ENCODE measurements at places on chromosomes 4 and X.

DNA sequence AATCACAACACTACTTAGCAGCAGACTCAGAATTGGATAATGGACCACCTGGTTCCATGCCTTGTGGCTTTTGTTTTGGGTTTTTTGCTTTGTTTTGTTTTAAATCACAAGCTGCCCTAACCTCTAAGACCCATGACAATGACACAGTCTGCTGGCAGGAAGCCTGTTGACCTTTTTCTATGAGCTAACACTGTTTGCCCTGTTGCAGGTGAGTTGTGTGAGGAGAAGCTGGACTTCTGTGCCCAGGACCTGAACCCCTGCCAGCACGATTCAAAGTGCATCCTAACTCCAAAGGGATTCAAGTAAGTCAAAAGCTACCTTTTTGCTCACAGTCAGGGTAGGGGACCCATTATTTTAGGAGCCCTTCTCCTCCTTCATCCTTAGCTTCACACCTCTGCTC is 110.8 kb upstream of the PACRGL start:
- no peak for DNase-seq

- no peak for DNase-seq
Observed at GRCh38 chr4:73865431-73866096, 3.6 kb upstream of the CXCL1 start.

DNA sequence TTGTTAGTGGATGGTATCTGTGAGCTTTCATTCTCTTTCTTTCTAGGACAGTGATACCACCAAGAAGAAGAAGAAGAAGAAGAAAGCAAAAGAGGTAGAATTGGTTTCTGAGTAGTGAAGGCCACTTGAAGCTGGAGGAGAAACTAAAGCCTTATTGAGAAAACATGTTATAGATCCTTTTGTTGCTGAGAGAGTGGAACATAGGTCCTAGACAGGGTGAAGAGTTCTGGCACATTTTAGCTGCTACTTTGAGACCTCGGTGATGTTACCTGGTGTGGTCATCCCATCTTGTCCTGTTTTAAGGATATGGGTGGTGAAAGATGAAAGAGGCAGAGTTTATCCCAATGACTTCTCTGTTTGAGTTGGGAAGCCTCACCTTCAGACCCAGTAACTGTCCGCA is 14.1 kb downstream of the DKC1 start:
- DNase-seq: no peak

DNA sequence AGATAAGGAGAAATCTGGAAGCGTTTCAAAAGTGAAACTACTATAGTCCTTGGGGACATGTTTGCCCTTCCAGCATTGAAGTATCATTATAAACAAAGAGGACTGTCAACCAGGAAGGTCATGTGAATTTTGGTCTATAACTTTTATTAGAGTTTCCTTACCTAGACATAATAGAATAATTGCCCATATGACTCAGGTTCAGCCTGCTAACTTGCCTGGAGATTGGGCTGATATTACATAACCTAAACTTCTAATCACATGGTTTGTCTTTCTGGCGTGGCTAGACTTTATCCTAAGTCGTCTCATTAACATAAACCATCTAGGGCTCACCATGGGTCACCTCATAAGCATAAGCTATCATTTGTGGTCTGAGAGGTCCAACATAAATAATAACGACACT is 775.9 kb downstream of the CENPC start:
- no peak for DNase-seq

GRCh38 chrX:66635360-66635759 is 3.5 kb downstream of the EDA2R start:
- DNase-seq: no peak

DNA sequence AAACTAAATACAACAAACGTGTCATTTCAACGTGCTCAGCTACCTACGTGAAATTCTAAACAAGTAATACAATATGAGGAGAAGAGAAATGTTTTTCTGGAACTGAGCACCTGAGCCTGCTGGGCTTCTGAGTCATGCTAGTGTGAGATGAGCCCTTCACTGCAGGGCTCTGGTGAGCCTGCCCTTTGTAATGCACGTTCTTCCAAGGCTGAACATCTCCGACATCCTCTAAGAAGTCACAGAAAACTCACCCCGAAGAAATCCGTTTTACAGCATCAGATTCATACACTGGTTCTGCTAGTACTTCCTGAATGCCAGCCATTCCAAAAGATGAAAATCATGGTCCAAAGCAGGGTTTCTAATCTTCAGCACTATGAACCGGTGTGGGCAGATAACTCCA is 157.1 kb downstream of the AMELX start:
- no peak for DNase-seq

DNA sequence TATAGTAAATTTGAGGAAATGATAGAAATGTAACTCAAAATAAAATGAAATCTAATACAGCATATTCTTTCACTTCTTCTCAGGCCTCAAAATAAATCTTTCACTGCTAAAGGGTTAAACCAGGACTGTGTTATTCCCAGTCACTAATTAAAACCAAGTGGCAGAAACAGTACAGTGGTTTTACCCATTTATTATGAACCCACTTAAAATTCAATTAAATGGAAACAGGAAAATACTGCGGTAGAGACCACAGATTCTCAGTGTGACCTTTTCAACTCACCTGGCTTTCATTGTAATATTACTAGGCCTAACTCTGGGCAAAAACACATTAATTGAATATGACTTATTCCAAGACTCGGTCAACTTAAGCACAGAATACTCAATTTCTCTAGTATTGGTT is 176.5 kb upstream of the DKK2 start:
- no peak for DNase-seq

DNA sequence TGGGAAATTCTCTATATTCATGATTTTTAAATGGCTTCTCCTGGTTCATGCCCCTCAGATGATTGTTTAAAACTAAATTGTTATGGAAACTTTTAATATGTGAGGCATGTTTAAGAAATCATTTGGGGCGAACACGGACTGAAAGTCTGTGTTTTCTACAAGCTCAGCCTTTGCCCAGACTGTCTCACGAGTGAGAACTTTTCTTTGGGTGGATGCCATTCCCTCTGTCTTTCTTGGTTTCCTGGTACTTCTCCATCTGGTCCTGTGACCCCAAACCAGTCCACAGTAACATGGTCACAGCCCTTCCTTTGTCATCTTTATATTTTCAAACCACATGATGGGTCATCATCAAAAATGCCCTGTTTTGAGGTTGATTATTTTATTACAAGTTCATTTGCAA is 186.6 kb upstream of the GNPDA2 start:
- DNase-seq: peak; percentile 38

GRCh38 chr4:187208651-187209050 is 485.0 kb upstream of the FAT1 start:
- DNase-seq: no peak

DNA sequence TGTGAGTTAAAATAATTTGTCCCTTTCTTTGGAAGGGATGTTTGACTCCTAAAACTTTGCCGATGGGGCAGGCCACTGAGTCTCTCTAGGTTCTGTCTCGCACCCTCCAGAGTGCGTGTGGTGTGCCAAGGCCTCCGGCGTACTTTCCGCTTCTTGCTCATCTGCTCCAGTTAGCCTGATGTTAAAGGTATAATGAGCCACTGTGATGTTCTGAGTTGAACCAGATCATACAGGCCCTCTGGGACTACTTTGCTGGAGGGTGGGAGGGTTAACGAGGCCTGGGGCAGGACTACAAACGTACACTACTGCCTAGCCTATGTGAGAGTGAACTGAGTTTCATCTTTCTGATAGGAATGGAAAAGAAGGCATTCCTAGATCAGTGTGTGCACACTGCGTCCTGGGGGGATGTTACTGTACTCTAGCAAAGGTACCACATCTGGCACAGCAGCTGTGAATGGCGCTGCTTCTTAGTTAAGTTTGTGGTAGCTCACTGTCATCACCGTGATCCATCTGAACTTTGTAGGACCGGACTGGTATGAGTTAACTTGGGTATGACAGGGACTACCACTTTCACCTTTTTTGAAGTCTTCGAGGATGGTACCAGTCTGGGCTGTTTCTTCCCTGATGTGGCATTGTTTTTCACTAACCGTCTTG is 60.2 kb downstream of the RGS12 start:
- DNase-seq: no peak

DNA sequence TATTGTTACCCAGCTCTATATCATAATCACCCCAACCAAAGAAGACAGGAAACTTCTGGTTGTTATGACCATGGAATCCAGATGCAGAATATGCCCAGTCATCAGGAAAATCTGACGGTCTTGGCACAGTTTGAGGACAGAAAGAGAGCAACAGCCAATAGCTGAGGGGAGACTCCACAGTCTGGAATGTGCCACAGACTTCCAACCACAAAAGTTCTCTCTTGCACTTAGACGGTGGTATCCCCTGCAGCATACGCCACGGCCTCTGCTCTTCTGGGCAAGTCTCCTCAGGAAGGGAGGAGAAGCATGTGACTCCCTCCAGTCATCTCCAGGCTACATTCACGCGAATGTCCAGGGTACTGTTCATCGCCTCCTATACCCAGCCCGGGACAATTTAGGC is 18.4 kb downstream of the ZNF827 start:
- no peak for DNase-seq

DNA sequence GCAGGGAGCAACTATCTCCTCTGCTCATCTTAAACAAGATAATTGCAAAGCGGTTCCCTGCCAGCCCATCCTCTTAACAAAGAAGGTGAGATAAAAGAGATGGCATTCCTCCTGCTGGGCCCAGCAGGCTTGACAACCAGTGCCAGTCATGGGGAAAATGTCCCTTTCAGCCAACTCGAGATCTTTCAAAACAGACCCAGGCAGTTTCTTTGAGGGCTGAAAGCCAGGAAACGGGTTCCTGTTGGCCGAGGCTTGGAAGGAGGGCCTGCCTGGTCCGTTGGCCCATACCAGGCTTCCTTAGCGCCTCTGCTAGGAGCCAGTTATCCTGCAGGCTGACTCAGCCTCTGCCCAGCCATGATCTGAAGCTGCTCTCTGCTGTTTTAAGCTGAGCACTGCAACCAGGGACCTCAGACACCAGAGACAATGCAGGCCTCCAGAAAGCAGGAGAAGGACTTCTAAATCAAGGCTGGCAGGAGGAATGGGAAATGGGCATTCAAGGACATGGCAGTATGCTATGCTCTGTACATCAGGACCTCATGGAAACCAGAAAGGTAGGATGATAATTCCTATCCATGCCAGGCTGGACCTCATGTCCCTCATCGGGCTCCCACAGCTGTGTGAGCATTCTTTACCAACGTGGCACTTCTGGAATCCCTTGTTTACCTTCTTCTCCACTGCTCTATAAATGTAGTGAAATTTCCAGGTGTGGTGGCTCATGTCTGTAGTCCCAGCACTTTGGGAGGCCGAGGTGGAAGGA is 42.4 kb upstream of the SLC2A9 start:
- peak; percentile 84 for DNase-seq

DNA sequence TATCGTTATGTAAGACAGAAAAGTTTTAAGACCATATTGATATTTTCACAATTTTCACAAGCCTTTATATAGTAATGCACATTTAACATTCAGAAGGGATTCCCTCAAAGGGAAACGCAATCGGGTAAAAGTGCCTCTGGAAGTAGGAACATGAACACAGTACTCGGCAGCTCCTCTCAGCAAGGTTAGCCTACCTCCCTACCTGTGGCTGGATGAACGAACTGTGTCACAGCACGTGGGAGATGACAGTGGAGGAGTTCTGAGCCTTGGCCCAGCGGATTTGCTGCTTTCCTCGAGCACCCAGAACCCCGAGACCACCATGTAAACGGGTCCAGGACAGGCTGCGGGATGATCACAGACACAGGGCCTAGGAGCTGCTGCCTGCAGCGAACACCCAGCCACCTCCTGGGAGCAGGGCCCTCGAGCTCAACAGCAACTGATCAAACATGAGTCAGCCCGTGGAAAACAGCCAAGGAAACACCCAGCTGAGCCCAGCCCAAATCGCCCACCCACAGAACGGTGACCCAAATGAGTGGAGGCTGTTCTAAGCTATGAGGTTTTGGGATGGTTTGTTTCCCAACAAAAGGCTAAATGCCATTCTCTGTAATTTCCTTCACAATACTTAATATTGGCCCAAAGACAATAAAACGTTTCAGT is 30.4 kb downstream of the FAT1 start:
- no peak for DNase-seq

GRCh38 chr4:17347445-17347844 is 164.4 kb downstream of the QDPR start:
- peak; percentile 26 for DNase-seq

DNA sequence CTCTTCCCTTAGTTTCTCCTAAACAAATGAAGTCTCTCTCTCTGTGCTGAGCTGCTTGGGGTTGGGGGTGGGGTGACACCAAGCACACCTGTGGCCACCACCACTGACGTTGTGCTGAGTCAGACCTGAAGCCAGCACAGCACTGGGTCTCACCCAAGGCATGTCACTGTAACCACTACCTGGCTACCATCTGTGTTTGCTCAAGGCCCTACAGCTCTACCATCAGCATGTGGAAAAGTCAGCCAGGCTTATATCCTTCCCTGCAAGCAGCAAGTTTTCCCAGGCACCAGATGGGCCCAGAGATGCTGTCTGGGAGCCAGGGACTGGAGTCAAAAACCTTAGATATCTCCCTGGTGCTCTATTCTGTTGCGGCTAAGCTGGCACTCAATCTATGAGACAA is 6.9 kb downstream of the CXCL10 start:
- DNase-seq: no peak

- DNase-seq: peak; percentile 29
Observed at GRCh38 chrX:38654302-38654701, 93.0 kb downstream of the TSPAN7 start.

DNA sequence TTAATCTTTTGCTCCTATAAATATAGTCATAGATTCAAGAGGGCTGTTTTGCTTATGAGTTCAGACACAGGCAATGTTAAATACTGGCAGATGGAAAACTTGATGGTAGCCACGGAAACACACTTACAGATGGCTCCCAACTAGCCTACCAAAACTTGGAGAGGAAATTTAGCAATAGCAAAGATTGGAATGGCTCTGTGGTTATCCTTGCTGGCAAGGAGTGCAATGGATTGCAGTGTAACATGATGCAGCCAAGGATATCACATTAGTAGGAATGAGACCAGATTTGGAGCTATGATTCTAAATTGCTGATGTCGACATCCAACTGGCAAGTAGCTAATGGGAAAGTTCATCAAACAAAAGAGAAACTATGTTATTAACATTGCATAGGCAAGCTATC is 791.0 kb upstream of the DIAPH2 start:
- no peak for DNase-seq

DNA sequence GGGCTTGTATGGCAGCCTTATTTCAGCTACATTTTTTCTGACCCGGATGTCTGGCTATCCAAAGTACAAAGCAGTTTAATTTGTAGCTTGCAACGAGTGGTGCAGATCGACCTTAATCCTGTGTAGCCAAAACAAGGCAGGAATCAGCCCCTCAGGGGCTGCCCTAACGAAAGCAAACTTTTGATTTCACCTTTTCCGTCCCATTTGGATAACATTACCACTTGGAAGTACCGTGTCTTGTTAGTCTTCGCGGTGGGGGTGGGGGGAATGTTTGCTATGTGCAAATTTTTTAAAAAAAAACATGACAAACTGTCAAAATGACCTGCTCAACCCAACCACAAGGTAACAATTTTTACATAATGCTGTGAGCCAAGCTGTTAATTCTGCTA is 766 bp upstream of the DNAJB14 start:
- no peak for DNase-seq

DNA sequence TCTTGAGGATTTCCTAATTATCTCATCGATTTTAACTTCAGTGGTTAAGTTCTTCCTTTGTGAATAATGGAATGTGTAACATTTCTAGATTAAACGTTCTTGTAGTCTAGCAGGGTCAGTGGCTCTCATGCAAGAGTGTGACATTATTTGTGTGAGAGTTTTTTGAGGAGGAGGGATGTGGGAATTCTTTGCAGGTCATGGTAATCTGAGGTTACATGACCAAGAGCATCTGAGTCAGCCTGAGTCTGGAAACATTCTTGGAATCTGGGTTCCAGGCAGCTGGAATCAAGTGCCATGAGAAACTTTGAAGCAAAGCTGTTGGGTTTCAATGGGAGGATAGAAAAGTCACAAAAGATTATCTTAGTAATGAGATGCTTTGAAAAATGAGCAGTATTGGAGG is 49.5 kb downstream of the GK start:
- no peak for DNase-seq

Data from globus pallidus (tissue), 1 donor.